ENCODE measurements at places on chromosomes 3 and 15. TPM values are rescaled to one million over a fixed set of nuclear protein-coding genes. Genes with fewer than 3 reads are reported as not detected.

The IQCF5 gene
- not detected for polyA plus RNA-seq

The CPN2 gene
- polyA plus RNA-seq, result 0.07 TPM

The PLD1 gene
- polyA plus RNA-seq, result not detected

The KBTBD12 gene
- polyA plus RNA-seq, result 5.8 TPM

The MANF gene
- 58.0 TPM for polyA plus RNA-seq

DNA sequence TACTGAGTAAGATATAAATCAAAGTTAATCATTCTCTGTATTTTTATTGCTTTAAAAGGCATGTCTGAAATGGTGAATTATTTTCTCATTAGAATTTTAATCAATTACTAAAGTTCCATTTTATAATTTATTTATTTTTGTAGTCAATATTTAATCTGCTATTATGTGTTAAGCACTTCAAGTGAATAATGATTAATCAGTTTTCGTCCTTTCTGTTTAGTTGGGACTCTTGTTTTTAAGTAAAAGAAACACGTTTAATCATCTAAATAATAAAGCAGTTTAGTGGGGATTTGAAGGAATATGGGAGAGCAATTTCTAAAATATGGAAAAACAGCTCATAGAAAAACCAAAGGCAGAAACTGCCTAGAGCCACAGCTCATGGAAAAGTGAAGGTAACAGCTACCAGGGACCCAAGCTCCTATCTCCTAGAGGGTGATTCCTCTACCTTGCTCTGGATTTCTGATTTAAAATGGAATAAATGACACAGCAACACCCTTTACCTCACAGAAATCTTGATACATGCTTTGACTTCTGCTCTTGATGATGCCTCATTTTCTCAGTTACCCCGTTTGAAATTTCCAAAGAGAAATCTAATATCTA is 28.0 kb upstream of the SUCNR1 start:
- DNase-seq, result no peak

DNA sequence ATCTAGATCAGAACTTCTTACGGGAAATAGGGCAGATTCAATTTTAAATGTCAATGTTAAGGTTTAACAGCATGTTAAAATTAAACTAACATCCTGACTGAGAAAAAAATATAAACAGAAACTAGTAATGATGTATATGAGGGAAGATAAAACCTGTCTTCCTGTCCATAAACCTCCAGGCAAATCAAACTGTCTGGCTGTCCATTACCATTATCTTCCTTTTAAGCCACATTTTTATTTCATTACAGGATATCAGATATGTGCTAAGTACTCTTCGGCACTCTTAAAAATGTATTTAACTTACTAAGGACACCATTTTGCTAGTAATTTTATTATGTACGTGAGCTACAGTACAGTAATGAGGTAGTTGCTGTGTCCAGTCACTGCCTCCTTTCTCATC is 1461.7 kb upstream of the ALCAM start:
- no peak for DNase-seq

DNA sequence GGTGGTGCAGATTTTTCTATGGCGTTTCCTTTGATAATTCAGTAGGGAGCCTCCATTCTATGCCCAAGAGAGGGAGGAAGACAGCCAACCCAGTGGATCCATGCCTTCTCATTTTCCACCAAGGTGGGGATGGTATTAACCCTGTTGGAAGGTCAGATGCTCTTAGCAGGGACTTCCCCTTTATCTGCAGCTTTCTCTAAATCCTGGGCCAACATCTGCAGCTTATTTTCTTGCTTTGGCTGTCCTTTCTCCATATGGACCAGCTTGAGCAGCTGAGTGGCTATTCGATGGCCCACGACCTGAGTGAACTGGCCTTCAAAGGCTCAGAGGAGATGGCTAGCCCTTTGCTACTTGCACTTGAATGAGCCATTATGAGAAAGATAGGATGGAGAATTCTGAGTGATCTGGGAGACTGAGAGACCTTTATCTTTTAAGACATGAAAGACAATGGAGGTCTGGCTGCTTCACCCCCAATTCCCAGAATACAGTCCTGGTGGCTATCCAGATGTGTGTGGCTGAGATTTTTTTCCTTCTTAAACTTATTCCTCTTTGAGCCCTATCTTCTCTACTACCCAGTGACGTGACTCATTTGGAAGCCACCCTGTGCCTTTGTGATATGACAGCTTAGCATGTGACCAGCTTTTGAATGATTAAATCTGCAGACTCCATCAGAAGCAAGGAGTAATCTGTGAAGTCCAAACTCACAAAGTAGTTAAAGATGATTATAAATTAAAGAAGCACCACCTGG is 39.6 kb upstream of the TRAK1 start:
- DNase-seq, result no peak

- no peak for DNase-seq
Measured at GRCh38 chr3:177295116-177295515, 97.8 kb upstream of the TBL1XR1 start.

- no peak for DNase-seq
Measured at GRCh38 chr3:124883766-124884473, 3.2 kb downstream of the ITGB5 start.

DNA sequence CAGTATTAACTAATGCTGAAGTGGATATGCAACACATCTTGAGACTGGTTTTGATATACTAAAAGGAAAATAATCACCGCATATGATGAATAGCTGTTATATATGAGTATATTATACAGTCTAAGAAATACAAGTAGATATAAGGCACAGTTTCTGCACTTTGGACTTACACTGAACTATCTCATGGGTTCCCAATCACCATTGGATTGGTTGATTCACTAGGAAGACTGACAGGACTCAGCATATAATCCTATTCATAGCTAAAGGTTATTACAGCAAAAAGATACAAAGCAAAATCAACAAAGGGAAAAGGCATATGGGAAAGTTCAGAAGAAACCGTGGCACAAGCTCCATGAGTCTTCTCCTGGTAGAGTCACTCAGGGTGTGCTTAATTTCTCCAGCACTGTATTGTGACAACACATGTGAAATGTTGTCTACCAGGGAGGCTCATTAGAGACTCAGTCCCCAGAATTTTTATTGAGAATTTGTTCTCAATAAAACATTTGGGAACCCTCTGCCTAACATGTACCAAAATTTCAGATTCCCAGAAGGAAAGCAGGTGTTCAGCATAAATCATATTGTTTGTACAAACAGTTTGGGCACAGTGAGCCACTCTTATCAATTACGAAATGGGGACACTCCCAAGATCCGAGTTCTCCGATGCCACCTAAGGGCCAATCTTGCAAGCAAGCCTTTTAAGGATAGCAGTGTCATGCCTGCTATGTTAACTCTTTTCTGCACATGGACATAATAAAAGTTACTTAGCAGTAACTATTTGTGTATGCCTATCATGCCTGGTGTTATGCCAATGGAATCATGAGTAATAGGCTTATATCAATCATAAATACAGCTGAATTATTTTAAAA is 26.8 kb downstream of the CMC1 start:
- DNase-seq, result no peak

DNA sequence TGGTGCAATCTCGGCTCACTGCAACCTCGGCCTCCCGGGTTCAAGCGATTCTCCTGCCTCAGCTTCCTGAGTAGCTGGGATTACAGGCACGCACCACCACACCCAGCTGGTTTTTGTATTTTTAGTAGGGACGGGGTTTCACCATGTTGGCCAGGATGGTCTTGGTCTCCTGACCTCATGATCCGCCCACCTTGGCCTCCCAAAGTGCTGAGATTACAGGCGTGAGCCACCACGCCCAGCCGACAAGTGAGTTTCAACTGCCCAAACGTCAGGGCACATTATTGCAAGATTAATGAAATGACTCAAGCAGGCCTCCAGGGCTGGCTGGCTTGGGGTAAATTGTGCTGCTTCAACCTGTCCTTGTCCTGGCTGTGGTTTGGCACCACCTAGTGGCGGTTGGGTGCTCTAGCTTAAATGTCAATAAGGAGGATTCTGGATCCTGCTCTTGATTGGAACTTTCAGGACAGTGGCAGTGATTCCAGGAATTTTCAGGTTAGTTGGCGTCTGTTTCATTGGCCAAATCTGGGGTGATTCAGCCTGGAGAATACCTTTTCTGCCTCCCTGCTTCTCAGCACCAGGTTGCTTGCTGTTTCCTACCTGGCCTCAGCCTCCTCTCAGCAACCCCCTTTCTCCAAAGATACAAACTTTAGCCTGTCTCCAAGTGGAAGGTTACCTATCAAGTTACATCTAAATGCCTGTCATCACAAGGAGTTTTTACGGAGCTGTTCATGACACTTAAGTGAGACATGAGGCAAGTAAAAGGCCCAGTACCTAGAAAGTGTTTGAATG is 32.4 kb upstream of the SACM1L start:
- peak; percentile 87 for DNase-seq

- DNase-seq, result no peak
Measured at GRCh38 chr3:190384309-190384756, 3.6 kb upstream of the CLDN16 start.

DNA sequence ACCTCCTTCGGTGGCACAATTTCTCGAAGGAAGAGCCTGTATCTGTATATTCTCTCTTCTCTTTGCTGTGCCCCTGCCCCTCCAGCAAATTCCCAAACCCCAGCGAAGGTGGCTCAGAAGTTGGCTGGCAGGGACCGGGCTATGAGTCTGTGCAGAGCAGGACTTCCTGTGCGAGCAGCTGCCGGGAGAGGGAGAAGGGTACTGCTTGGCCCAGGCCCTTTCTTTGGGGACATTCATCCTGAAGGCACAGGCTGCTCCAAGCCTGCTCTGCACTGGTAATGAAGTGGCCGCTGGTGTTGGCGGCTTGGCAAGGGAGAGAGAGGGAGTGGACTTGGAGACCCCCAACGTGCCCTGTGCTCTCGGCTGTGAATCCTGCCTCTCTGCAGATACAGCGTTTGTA is 1.5 kb downstream of the SLC6A11 start:
- DNase-seq, result no peak

- DNase-seq, result no peak
Measured at GRCh38 chr15:68561901-68562300, 16.9 kb upstream of the CORO2B start.

- DNase-seq, result no peak
Measured at GRCh38 chr3:39268549-39268900, 11.3 kb downstream of the CX3CR1 start.

DNA sequence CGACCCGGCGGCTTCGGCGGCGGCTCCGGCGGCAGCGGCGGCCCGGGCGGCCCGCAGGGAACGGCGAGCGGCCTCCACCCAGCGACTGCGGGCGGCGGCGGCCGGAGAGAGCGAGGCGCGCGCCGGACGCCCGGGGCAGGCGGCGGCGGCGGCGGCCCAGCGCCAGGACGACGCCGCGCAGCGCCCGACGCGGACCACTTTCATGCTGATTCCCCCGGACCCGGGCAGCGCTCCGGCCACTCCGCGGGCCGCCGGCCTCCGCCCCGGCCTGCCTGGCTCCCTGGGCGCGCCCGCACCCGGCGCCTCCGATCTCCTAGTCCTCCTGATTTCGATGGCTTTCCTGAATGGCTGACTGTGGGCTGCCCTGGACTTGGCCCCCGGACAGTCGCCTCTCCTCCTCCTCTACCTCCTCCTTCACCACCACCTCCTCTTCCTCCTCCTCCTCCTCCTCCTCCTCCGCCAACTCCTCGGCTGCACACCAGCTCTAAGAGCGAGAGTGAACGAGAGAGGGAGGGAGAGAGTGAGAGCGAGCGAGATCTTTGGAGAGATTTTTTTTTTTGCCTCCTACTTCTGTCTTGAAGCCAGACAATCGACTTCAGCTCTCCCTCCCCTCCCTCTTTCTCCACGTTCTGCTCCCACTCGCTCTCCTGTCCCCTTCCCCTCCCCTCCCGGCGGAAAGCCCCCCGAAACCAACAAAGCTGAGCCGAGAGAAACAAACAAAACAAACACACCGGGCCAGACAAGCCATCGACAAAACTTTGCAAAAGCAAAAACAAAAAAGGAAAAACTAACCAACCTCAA is 844 bp downstream of the NR2F2 start:
- DNase-seq, result no peak
